ENCODE measurements at places on chromosomes 6 and 20.

DNA sequence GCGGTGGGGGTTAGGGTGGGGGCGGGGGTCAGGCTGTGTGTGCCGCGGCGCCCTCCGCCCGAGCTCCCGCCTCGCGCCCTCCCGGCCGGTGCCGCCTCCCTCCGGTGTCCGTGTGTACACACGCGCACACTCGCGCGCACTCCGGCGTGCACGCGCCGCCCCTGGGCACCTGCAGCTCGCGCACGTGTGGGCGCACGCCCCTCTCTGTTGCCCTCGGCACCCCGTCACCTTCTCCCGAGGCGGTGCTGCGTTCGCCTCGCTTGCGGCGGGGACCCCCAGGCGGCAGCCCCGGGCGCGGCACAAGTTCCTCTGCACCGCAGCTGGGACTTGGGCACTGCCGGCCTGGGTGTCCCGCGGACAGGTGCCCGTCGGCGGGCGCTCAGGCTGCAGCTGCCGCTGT lies 525 bp downstream of the MACROD2 start:
- peak; percentile 2 for DNase-seq

GRCh38 chr6:144066741-144067484 lies 28.5 kb downstream of the SF3B5 start:
- no peak for DNase-seq

- no peak for DNase-seq
Observed at GRCh38 chr6:125948455-125948854, 8.1 kb upstream of the HINT3 start.

- DNase-seq = no peak
Observed at GRCh38 chr6:6825193-6825784, 236.8 kb downstream of the LY86 start.

GRCh38 chr6:129894921-129895320 lies 33.8 kb upstream of the TMEM244 start:
- DNase-seq = peak; percentile 29

DNA sequence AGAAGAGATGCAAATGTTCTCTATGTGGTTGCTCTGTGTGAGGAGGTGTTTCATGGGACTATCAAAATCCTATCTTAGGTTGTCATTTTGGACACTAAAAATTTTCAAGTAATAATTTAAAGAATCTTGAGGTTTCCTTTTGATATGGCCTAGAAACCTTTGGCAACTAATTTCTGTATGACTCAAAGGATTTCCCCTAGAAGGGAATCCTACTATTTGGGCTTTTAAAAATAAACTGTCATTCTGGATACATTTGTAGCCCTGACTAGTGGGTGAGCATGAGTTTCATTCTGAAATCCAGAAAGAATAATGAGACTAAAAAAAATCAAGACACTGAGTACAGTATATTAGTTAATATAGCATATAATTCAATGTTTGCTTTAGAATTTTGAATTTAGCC lies 25.5 kb upstream of the RAB23 start:
- peak; percentile 53 for DNase-seq

DNA sequence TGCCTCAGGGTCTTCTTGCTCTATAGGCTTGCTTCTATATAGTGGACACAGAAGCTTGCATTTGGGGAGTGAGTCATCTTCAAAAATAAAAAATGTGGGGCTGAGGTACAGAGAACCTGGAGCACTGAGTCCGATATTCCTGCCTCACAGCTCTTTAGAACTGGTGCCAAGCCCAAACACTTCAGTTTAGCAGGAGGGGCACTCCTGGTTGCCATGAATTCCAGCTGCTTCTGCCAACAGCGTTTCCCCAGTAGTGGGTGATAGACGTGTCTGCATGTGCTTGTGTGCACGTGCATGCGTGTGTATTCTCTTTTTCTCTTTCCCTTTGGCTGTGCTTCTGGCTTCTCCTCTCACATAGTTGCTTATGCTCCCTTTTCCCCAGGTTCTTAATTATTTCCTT lies 11.9 kb downstream of the DNPH1 start:
- DNase-seq = no peak

DNA sequence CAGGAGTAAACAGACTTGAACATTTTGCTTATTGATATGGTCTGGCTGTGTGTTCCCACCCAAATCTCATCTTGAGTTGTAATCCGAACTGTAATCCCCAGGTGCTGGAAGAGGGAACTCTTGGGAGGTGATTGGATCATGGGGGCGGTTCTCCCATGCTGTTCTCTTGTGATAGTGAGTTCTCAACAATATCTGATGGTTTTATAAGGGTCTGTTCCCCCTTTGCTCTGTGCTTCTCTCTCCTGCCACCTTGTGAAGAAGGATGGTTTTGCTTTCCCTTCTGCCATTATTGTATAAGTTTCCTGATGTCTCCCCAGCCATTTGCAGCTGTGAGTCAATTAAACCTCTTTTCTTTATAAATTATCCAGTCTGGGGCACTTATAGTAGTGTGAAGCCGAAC lies 40.0 kb downstream of the MYLIP start:
- DNase-seq = peak; percentile 58

GRCh38 chr6:1043458-1043836 lies 268.5 kb upstream of the FOXQ1 start:
- DNase-seq = peak; percentile 49
